ENCODE measurements at places on chromosomes 3 and 15.
A peak's percentile ranks its signal among the peaks of the same experiment; 100 is the strongest.

DNA sequence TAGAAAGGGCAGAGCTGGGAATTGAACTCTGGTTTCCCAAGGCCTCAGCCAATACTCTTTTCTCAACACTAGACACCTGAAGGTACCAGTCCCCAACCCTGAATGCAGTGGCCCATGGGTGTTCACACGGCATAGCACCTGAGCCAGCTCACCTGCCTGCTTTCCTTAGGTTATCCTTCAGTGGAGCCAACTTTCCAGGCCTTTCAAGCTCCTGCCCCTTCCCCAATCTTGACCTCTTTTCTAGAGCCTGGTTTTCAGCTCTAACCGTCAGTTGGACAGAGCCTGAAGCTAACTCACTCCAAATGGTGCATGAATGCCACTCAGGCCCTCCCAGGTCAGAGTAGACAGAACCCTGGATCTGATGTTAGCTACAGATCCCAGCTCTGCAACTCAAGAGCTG, 66.1 kb upstream of the ITGA11 start:
- no peak for DNase-seq

DNA sequence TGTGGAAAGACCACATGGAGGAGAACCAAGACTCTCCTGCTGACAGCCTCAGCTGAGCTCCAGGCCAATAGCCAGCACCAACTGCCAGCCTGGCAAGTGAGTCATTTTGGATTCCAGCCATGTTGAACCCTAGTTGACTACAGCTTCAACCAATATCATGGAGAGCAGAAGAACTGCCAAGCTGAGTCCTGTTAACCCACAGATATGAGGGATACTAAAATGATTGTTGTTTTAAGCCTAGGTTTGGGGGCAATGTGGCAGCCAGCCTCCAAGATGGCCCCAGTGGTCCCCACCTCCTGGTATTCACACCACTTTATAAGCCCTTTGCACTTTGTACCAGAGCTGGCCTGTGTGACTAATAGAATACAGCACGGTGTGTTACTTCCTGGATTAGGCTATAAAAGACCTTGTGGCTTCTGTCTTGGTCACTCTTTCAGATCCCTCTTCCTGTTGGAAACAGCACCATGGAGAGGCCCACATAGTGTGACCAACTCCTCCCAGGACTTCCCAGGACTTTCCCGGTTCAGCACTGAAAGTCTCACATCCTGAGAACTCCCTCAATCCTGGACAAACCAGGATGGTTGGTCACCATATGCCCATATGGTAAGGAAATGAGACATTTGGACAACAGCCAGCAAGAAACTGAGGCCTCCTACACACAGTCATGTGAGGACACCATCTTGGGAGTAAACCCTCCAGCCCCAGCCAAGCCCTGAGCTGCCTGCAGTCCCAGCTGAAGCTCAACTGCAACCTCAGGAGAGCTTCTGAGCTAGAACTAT, 32.4 kb upstream of the CDV3 start:
- DNase-seq, result no peak

DNA sequence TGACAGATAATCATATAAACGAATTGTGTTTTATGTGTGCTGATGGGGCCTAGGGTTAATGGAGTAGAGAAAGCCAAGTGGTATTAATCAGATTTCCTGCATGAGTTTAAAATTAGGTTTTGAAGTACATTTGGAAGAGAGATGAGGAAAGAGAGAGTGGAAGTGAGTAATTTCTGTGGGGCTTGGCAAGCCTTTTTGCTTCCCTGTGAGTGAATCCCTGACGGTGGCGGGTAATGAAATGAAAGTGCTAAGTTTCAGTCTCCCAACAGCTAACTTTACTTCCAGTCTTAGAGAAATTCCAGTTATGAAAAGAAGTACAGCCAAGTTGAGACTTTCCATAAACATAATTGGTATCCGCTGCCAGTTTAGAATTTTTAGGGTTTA, 139.4 kb downstream of the BBX start:
- DNase-seq, result no peak

GRCh38 chr3:196141052-196141865, 59.4 kb upstream of the TFRC start:
- no peak for DNase-seq

DNA sequence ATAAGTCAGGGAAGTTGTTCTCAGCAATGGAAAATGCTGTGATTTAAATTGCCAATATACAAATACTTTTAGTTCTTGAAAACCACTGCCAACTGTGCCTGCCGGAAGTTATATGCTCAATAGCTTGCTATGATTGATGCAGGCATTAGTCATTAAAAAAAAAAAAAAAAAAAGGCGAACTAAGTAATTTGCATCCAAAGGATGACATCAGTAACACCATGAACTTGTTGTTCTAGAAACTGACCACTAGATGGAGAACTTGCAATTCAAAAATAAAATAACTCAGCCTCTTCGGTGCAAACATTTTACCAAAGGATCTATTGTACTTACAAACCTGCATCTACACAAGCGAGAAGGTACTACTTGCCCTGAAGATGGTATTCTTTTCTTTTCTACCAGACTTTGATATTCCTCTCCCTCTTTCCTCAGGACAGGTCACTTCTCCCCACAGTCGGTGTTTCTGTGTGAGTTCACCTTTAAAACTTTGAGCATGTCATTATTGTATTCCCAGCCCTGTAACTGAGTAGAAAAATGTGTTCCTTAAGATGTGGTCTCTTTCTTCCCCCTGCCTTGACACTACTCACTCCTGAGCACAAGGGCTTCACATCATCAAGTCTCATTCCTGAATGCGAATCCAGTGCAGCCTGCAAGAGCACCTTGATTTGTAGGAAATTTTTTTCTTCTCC, 115.0 kb upstream of the VEPH1 start:
- DNase-seq, result peak; percentile 51

DNA sequence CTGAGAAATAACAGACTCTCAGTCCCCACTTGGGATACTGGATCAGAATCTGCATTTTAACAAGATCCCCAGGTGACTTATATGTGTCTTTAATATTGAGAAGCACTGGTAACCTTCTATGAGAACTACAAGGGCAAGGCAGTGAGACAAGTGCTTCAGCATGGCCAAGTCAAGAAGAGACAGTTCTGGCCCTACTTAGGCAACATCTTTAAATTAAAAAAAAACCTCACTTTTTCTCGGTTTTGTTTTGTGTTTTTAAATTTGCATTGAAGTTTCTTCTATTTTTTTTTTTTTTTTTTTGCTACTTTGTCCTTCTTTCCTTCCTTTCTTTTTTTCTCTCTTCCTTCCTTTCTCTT, 42.5 kb upstream of the SPTSSB start:
- DNase-seq, result no peak

All from D341Med (cell line).